Tibial nerve (tissue), 4 donors: ENCODE measurements at places on chromosomes 4 and X.

DNA sequence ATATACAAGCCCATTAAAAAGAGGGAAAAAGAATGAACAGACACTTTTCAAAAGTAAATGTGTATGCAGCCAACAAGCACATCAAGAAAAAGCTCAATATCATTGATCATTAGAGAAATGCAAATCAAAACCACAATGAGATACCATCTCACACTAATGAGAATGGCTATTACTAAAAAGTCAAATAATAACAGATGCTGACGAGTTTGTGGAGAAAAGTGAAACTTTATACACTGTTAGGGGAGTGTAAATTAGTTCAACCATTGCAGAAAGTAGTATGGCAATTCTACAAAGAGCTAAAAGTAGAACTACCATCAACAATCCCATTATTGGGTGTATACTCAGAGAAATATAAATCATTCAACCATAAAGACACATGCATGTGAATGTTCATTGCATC lies 203.0 kb downstream of the ARAP2 start:
- DNase-seq: no peak

GRCh38 chr4:38600575-38600974 lies 63.4 kb upstream of the KLF3 start:
- DNase-seq: no peak

DNA sequence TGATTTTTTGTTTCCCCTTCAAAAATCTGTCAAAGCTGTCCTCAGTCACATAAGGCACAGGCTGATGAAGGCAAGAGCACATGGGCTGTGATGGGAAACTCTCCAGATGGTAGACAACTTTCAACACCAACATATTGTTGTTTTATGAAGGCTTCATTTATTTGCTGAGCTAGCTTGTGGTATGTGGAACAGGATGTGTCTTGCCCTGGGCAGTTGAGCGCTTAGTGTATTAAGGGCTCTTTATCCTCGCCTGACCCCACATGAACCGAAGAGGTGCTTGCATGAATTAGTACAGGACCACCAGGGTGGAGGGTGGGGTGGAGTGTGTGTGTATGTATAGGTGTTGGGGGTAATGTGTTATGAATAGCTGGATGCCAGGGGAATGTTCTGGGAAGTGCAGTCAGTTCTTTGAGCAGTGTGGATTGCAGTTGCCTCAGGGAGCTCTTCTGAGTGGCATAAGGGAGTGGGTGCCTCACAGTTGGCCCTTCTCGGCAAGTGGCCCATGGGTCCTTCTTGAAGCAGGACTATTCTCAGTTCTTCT lies 103.1 kb downstream of the PHEX start:
- no peak for DNase-seq

DNA sequence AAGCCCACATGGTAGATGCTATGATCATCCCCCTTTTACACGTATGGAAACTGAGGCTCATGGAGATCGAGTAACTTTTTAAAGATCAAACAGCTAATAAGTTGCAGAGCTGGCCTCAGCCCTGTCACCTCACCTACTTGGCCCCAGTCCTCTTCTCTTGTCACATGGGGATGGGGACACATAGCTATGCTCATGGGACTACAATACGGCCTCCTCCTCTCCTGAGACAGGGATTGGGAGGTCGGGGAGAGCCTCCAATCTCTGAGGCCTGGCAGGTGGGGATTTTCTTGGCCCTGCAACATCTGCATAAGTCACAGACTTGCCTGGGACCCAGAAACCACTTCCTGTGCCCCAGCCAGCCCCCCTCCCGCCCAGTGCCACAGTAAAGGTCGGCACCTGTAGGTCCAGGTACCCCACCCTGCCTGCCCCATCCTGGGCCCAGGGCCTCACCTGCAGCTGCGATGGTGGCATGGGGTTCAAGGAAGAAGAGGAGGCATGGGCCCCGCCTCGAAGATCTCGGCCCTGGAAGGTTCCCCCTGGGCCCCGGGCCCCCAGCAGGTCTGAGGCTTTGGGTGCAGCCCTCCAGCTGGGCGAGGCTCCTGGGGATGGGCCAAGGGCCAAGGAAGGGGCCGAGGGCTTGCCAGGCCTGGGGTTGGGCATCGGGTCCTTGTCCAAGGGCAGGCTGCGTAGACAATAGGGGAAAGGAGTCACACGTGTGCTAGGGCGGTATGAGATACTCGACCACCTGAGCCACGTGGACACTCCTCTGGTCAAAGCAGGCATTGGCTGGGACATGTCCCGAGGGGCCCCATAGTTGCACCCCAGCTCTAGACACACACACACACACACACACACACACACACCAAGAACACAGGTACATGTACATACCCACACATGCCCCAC lies 6.4 kb downstream of the FOXP3 start:
- DNase-seq: no peak

DNA sequence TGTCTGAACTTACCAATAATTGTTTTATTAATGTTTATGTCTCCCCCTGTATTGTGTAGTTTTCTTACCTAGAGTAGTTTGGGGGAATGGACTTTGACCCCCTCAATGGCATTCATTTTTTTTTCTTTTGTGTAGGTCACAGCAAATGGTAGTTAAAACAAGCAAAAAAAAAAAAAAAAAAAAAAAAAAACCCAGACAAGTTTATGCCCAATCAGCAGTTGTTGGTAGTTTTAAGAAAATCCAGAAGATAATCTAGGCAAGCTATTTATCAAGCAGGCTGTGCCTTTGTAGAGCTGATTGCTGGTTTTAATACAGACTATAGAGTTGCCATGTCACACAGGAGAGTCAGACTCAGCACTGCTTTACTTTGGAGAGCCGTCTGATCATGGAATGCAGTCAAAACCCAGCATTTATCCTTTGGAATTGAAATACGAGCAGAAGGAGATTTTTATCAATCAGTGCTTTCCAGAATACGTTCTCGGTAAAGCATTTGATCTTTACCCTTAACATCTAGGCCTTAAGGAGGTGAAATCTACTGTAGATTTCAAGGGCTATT lies 16.6 kb downstream of the DCUN1D4 start:
- no peak for DNase-seq

GRCh38 chr4:105060628-105061027 lies 86.0 kb upstream of the TET2 start:
- no peak for DNase-seq
